Stimulated activated CD8-positive, alpha-beta memory T cell treated with anti-CD3 and anti-CD28 coated beads, Interleukin-7, amount 100 ng/mL, for 24 hours (primary cell): ENCODE measurements at places on chromosomes 5 and 9.

DNA sequence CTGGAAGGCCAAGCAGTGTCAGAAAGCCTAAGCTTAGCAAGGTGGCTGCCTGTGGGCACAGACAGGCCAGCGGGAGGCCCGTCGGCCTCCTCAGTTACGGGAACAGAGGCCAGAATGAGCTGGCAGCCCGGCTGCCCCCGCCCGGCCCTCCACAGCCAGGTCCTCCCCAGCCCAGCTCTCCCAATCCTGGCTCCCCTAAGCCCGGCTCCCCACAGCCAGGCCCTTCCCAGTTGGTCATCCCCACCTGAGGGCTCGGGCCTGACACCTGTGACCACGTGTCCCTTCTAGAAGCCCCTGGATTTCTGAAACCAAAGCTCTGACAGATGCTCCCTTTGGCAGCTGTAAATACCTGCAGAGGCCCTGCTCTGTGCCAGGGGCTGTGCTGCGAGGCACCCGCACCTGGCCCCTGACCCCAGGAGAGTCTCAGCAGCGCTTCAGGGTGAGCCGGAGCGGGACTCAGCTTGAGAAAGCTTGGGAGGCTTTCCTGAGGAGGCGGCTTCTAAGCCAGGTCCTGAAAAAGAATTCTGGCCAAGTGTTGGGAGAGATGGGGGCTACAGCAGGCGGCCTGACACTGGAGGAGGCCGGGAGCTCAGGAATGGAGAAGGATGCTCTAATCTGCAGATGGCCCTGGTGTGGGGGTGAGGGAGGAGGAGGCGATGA is 80.4 kb upstream of the OLFM1 start:
- DNase-seq: no peak

- no peak for DNase-seq
These were observed 146.6 kb downstream of the PIP5K1B start for GRCh38 chr9:68851657-68852056.

DNA sequence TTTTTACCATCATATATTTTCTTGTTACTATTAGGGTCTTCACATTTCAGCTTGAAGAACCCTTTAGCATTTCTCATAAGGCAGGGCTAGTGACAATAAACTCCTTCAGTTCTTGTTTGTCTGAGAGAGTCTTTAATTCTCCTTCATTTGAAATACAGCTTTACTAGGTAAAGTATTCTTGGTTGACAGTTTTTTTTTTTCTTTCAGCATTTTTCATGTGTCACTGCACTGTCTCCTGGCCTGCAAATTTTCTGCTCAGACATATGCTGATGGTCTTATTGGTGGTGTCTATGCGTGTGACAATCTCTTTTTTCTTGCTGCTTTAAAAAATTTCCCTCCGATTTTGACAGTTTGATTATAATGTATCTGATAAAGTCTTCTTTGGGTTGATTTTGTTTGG is 399.9 kb downstream of the SH3GL2 start:
- no peak for DNase-seq

- DNase-seq: no peak
These were observed 25.5 kb downstream of the PLAC8L1 start for GRCh38 chr5:146079695-146080373.

DNA sequence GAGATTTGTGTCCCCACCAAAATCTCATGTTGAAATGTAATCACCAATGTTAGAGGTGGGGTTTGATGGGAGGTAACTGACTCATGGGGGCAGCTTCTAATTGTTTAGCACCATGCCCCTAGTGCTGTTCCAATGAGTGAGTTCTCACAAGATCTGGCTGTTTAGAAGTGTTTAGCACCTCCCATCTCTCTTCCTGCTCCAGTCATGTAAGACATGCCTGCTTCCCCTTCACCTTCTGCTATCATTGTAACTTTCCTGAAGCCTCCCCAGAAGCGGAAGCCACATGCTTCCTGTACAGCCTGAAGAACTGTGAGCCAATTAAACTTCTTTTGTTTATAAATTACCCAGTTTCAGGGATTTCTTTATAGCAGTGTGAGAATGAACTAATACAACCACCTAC is 170.5 kb downstream of the NDUFS4 start:
- no peak for DNase-seq
